NCI-H526 treated with DMSO at 0.1 percent for 48 hours (cell line): ENCODE measurements at places on chromosomes 3 and 15.
A peak's percentile ranks its signal among the peaks of the same experiment; 100 is the strongest.

DNA sequence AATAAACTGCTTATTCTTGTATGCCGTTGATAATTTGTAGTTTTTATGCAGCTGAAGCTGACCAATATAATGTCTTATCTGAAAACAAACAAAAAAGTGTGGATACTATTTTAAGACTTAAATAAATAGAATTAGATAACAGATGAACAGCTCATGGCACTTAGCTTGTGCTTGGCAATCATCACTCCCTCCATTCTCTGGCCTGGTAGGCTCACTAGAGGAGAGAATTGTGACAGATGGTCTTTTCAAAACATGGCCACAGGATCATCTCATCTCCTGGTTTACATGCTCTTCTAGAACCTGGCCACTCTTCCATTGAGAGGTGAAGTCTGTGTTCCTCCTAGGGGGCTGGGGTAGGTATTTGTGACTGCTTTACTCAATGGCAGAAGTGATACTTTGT lies 58.4 kb upstream of the RBP1 start:
- DNase-seq = no peak

- DNase-seq = no peak
Measured at GRCh38 chr3:170426240-170426797, 7.7 kb downstream of the CLDN11 start.

DNA sequence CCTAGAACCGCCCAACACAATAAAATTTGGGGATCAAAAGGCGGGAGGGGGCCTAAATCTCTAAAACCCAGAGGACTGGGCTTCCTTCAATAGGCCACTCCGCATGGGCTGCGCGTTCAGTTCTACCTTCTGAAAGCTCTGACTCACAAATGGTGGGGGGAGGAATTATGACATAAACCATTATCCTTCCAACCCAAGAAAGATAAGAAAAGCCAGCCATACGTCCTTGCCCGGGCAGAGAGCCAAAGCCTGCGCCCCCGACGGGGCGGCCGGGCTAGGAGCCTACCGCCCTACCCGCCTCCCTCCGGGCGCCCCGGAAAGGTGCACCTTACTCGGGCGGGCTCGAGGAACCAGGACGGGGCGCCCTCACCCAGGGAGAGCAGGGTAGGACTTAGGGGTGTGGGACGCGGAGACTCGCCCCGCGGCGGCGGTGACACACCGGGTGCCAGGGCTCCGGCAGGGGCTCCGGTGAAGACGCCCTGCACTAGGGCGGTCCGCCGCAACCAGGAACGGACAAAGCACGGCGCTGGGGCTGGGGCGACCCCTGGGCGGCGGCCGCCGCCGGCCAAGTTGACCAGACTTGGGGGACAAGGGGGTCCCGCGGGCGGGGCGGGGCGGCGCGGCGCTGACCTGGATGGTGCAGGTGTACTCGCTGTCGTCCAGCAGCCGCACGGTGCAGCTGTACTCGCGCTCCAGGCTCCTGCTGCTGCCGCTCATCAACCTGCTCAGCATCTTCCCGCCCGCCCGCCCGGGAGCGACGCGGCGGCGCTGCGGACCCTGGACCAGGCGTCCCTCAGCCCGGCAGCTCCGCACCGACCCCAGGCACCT lies 534 bp downstream of the FRMD5 start:
- peak; percentile 81 for DNase-seq

- DNase-seq = no peak
Measured at GRCh38 chr15:51082246-51082645, 12.5 kb downstream of the TNFAIP8L3 start.

DNA sequence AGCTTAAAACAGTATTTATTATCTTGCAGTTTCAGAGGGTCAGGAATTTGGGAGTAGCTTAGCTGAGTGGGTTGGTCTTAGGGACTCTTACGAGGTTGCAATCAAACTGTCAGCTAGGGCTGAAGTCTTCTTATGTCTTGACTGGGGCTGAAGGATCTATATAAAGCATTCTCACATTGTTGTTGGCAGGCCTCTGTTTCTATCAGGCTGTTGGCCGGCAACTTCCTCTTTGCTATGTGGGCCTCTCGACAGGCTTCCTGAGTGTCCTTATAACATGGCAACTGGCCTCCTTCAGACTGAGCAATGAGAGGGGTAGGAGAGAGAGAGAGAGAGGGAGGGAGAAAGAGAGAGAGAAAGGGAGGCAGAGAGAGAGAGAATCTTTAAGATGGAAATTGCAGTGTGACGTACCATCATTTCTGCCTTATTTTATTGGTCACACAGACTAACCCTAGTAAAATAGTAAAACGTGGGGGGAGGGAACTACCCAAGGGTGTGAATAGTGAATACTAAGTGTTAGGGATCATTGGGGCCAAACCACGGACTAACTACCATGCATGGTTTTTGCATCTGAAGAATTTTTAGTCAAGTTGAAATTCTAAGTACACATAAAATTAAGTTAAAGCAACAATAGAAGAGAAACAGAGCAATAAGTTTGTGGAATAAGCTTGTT lies 16.1 kb downstream of the FGF7 start:
- DNase-seq = no peak

GRCh38 chr3:81545572-81545971 lies 215.9 kb downstream of the GBE1 start:
- DNase-seq = no peak

GRCh38 chr15:35630985-35631384 lies 85.0 kb upstream of the DPH6 start:
- DNase-seq = no peak

DNA sequence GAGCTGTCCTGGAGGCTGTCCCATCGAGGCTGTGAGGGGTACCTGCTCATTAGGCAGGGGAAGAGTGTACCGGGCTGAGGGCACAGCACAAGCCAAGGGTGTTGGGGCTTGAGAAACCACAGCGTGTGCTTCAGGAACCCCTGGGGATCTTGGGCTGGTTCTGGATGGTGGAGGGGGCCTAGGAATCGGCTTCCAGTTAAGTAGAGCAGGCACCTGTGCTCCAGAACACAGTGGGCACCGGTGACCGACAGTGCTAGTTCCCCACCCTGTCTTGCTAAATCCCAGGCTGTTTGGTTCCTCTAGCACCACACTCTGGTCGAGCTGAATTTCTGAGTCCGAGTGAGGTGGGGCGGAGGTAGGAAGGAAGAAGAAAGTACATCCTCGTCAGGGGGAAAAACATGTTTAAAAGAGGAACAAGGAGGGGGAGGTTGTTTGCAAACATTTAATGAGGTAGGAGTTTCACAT lies 29.1 kb downstream of the SLC6A6 start:
- DNase-seq = no peak

DNA sequence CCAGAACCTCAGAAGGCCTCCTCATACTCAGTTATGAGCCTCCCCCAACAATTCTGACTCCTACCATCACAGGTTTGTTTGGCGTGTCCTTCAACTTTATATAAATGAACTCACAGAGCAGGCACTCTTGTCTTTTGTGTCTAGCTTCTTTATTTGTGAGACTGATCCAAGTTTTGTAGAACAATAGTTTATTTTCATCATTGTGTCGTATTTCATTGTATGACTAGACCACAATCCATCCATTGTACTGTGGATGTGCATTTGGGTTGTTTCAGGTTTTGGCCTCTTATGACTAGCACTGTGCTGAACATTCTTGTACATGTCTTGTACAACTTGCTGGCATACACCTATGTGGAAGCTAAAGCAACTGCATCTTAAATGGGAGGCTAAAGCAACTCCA lies 292.8 kb upstream of the LYSMD4 start:
- no peak for DNase-seq

GRCh38 chr3:55702822-55703221 lies 215.7 kb upstream of the WNT5A start:
- DNase-seq = no peak

GRCh38 chr3:110262896-110263295 lies 808.7 kb upstream of the NECTIN3 start:
- DNase-seq = no peak

GRCh38 chr15:58523634-58524033 lies 91.8 kb downstream of the LIPC start:
- no peak for DNase-seq

GRCh38 chr3:193827040-193827669 lies 234.1 kb downstream of the OPA1 start:
- DNase-seq = no peak

GRCh38 chr3:133828576-133829309 lies 23.1 kb downstream of the SRPRB start:
- no peak for DNase-seq

GRCh38 chr15:87850916-87851315 lies 405.6 kb downstream of the NTRK3 start:
- DNase-seq = no peak

GRCh38 chr3:49553692-49554632 lies at the start of gene BSN:
TSS of gene BSN (plus strand) at chr3:49554477. CDS start at chr3:49554603, 126 bp downstream.
- DNase-seq = peak; percentile 77

- no peak for DNase-seq
Measured at GRCh38 chr15:71149646-71150557, 34.6 kb downstream of the THSD4 start.

DNA sequence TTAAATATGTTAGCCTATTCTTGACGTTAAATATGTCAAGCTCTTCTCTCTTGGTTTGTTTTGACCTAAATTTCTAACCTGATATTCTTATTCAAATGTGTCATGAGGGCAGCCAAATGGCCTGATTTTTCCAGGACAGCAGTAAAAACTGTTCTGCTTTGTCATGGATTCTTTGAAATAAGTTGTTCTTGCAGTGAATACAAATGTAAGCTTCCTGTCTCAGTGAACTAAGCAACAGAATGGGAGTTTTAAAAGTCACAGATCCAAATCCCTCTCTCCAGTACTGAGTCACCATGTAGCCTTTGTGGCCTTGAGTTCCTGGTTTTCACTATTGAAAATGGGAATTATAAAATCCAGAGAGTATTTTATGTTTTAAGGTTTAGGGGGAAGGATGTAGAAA lies 301.8 kb downstream of the NLGN1 start:
- no peak for DNase-seq

- DNase-seq = no peak
Measured at GRCh38 chr15:90618330-90619125, 88.8 kb downstream of the CRTC3 start.

GRCh38 chr3:58059349-58060321 lies 51.4 kb downstream of the FLNB start:
- DNase-seq = no peak

GRCh38 chr15:88651971-88652370 lies 13.2 kb downstream of the ISG20 start:
- no peak for DNase-seq

DNA sequence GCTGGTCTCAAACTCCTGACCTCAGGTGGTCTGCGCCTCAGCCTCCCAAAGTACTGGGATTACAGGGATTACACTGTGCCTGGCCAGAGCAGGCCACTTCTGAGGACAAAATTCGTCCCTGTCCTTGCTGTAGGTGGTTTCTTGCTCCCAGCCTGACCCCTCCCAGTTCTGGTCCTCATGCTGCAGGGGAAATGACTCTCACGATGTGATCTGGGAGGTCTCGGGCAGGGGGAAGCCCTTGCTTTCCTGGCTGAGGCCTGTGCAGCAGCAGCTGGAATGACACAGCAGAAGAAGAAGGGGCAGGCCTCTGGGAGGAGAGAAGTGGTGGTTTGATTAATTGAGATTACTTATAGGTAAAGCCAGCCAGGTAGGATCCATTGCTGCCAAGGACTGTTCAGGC lies 39.3 kb downstream of the MEGF11 start:
- no peak for DNase-seq
